ENCODE measurements at places on chromosomes 4 and X.

GRCh38 chr4:98528882-98529281, 129.5 kb downstream of the TSPAN5 start:
- no peak for DNase-seq

DNA sequence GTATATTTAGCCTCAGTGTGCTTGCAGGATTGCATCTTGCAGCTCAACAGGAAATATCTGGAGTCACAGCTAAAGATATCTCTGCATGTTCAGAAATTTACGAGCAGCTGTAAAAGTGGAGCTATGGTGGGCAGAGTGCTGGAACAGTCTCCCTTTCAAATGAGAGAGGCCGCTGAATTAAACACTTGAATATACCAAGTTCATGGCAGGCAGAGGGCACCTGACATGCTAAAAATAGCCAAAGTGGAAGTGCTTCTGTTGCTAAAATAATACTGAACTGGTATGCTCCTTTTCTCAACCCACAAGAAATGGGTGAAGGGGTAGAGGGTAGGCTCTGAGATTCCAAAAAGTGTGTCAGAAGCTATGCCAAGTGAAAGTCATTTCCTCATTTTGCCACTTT, 98.1 kb downstream of the MGST2 start:
- no peak for DNase-seq

- no peak for DNase-seq
Measured at GRCh38 chr4:76197971-76198410, 15.6 kb downstream of the SCARB2 start.

GRCh38 chrX:96379951-96380350, 304.7 kb upstream of the DIAPH2 start:
- DNase-seq, result no peak

GRCh38 chr4:11537846-11538245, 109.2 kb upstream of the HS3ST1 start:
- no peak for DNase-seq

- peak; percentile 14 for DNase-seq
Measured at GRCh38 chrX:69618803-69619202, 2.9 kb downstream of the EDA start.

GRCh38 chr4:80540349-80540748, 204.8 kb downstream of the CFAP299 start:
- no peak for DNase-seq

GRCh38 chr4:51906167-51906958, 63.4 kb downstream of the DCUN1D4 start:
- DNase-seq, result no peak

- DNase-seq, result no peak
Measured at GRCh38 chr4:2047031-2047660, 12.0 kb upstream of the NAT8L start.

Data from M059J (cell line).